ENCODE measurements at places on chromosomes 7 and 10.

DNA sequence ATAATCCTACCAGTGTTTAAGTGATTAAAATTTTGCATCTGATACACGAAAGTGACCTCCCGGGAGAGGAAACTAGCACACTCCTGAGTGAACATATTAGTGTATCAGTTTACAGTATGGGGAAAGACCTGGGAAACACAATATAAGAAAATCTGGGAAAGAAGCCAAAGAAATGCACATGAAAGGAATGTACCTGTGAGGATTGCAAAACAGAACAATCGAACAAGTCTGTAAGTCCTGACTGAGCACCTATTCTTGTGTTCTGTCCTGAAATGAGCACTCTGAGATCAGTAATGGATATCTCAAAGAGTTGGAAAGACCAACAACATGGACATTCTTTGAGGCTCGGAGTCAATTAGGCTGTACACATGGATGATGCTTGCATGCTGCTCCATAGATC is 554.7 kb downstream of the SORCS3 start:
- DNase-seq, result no peak

DNA sequence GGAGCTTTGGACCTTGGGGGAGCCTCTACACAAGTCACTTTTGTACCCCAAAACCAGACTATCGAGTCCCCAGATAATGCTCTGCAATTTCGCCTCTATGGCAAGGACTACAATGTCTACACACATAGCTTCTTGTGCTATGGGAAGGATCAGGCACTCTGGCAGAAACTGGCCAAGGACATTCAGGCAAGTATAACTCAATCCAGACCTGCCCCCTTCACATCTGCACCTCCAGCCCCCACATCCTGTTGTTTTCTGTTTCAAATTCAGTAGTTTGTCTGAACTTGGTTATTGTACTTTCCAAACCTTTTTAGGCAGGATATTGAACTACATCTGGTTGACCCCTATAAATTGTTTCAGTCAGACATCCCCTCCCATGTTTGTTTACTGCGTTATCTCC is 62.4 kb upstream of the CC2D2B start:
- DNase-seq, result no peak

DNA sequence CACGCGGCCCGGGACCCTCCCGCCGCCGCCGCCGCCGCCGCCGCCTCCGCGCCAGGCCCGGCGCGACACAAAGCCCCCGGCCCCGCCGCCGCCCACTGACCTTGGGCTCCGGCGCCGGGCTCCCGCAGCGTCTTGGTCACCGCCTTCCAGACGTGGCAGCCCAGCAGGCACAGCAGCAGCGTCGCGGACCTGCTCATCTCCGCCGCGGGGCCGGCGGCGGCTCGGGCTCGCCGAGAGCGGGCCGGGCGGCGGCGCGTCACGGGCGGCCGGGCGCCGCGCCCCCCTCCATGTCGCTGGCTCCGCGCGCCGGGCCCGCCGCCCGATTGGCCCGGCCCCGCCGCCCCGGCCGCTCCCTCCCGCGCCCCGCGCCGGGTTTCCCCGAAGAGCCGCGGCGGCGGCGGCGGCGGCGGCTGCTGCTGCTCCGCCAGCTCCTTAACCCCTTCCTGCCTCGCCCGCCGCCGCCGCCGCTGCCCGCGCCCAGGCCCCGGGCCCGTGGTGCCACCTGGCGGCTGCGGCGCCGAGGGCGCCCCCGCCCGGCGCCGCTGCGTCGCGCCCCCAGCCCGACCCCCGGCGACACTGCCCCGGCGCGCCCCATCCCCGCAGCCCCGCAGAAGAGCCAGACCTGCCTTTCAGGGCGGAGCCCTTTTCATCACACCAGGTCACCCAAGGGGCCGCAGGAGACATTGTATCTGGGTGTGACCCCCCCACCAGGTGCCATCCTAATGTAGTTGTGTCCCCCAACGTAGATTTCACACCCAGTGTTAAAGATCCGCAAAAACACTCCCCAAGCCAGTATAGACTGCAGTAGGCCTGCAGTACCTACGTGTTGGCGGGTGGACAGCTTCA is at the start of gene FAM171A1:
Gene FAM171A1, minus strand, starts transcription at position 434 of the 846 bp plus-strand sequence. Its CDS starts 237 bp downstream, at position 197.
- peak; percentile 73 for DNase-seq

DNA sequence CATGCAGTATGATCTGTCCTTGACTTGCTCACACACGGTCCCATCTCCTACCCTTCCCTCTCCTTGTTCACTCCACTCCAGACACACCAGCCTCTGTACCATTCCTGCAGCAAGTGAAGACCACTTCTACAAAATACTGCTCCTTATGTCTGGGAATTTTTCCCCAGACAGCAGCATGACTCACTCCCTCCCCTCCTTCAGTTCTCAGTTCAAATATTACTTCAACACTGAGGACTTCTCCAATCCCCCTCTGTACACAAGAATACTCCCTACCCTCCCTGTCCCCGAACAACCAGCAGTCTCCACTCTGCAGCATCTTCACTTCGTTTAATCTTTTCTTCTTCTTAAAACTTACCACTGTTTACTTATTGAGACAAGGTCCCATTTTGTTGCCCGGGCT is 474.0 kb downstream of the GPAM start:
- DNase-seq, result no peak

GRCh38 chr7:156999958-157000726 is 10.3 kb downstream of the MNX1 start:
- no peak for DNase-seq

DNA sequence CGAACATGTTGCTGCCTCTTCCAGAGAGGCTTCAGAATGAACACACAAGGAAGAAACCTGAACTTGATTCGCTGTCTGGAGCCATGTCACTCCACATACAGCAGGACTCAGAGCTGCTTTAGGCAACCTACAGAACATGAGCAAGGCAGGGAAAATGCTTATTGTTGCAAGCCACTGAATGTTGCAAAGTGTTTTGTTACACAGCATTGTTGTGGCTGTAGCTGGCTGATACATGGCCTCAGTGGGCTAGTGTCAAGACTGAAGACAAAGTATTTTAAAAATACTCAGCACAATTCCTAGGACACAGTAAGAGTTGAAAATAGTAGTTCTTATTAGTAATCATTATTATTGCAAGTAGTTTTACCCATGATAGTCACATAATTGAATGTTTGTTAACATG is 3.1 kb upstream of the CHST15 start:
- DNase-seq, result no peak

DNA sequence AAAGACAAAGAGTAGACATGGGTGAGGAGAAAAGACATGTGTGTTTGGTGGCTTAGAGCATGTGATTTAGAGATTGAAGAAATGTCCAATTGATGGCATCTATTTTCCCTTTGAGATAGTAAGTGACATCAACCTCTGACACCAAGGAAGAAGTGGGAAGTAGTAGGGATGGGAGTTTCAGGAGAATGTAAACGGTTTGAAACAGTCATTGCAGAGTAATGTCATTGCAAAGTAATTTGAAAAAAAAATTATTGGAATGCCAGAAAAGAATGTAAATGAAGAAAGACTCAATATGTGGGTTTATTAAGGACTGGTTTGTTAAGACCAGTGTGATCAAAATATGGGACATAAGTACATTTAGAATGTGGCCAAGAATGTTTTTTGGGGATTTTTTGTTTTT is 26.6 kb downstream of the GNG11 start:
- no peak for DNase-seq

DNA sequence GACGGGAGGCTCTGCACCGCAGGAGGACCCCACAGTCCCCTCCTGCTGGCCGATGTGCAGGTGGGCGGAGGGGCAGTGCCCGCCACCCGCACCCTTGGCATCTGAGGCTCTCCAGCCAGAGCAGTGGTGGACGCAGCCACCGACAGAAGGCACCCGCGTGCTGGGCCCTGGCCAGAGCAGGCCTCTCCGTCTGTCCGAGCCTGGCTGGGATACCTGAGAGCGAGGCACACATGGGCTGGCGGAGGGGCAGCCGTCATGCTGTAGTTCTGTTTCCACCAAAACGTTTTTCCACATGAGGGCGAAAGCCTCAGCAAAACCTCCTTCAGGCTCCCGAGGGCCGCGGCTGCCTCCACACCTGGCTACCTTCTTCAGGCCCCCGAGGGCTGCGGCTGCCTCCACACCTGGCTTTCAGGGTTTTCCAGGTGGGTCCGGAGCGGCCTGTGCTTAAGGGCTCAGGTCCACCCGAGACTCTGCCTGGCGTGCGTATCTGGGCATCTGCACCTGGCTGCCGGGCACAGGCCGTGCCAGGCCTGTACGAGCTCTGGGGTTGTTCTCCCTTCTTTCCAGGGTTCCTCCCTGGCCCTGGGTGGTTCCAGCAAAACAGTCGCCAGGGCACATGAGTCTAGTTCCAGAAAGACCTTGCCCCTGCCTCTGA is 115.5 kb downstream of the INPP5A start:
- no peak for DNase-seq

DNA sequence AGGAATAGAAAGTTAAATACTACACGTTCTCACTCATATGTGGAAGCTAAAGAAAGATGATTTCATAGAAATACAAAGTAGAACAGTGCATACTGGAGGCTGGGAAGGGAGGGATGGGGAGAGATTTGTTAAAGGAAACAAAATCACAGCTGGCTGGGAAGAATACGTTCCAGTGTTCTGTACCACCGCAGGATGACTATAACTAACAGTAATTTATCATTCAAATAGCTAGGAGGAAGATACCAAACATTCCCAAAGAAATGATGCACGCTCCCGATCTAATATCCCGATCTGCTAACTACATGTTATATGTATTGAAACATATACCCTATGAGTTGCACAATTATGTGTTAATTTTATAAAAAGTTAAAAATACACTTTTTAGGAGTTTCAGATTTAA is 162.3 kb downstream of the ZMYND11 start:
- DNase-seq, result no peak

GRCh38 chr10:133141144-133141957 is 18.7 kb upstream of the KNDC1 start:
- DNase-seq, result no peak

DNA sequence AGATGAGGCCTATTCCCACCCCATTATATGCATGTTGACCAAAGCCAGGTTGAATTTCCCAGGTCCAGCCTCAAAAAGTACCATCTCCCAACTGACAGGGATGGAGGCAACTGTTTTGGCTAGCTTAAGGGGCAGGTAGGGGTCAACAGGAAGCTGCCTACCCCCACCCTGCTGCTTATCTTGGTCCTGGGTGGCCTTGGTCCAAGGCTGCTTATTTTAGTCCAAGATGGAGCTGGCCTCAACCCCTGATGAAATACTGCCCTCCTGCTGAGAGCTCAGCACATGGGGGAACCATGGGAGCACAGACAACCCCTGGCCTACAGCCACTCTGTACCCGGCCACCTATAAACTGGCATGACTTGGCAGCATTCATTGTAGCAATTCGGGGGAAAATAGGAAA is 23.1 kb downstream of the MYO1G start:
- no peak for DNase-seq

DNA sequence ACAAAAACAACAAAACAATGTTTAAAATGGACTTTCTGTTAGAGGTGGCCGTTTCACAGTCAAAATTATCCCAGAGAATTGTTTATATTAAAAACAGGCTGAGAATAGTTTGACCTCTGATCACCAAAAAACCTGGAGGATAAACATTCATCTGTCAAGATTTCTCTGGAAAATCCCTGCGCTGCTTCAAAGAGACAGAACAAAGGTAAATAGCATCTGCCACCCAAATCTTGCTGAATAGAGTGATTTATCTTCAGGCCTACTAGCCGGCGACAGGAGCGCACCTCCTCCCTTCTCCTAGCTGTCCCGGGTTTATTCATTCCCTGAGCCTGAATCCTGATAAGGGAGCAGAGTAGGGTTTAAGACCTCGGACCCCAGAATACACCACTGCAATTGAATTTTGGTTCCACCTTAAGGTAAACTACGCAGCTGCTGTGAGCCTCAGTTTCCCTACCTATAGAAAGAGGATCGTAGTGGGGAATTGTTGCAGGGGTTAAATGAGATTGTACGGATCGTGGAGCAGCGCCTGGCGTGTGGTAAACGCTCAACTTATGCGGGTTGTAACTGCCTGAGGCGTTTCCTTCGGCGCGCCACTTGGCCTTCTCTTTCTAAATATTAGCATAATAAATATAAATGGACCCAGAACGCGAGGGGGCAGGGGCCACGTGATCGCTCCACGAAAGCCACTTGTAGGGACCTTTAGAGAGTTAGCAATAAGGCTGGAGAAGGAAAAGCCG is 498 bp upstream of the ST7 start:
- peak; percentile 82 for DNase-seq

- DNase-seq, result no peak
These were observed 51.1 kb upstream of the ADARB2 start for GRCh38 chr10:1788401-1788800.

DNA sequence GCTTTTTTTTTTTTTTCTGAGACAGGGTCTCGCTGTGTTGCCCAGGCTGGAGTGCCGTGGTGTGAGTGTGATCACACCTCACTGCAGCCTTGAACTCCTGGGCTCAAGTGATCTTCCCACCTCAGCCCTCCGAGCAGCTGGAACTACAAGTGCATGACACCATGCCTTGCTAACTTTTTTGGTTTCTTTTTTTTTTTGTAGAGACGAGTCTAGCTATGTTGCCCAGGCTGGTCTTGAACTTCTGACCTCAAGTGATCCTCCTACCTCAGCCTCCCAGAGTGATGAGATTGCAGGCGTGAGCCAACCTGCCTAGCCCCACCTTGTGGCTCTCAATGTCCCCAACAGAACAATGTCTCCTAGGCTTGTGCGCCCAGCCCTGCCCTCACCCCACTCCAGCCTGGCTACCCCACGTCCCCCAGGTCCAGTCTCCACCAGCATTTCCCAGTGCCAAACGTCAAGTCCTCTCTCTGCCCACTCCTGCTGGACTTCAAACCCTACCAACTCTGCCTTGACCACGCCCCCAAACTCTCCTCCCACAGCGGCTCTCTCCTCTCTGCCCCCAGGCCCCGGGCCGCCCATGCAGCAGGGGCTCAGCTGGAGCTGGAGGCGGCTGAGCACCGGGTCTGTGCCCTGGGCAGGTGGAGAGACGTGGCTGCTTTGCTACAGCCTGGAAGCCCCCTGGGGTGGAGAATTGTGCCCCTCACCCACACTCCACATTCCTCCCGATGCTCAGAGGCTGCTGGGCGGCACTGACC is 18.9 kb downstream of the BHLHA15 start:
- no peak for DNase-seq

DNA sequence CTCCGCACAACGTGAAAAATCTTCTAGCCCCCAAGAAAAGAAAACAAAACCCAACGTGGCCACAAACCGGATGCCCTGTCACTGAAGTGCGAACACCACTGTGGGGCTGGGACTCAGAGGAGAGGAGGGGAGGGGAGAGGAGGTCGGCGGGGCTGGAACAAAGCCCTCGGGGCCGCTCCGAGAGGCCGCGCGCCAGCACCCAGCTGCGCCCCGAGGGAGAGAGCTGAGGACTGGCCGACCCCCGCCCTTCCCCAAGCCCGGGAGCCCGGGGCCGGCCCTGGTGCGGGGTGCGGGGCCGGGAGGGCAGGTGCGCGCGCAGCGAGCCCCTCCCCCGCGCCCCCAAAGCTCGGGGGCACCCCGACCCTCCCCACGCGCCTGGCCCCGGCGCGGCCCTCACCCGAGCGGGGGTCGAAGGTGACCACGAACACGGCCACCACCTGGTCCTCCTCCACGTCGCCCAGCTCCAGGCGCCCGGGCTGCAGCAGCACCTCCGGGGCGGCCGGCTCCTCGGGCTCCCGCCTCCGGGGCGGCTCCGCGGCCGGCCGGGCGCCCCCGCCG is 398 bp downstream of the DENND11 start:
- DNase-seq, result peak; percentile 41
